Stimulated activated CD4-positive, alpha-beta T cell treated with anti-CD3 and anti-CD28 coated beads, Interleukin-1b, Interleukin-23, amount 100 ng/mL, for 24 hours (primary cell): ENCODE measurements at places on chromosomes 2 and 18.

- no peak for DNase-seq
These were observed 562.6 kb downstream of the SPAG16 start for GRCh38 chr2:213846856-213847255.

DNA sequence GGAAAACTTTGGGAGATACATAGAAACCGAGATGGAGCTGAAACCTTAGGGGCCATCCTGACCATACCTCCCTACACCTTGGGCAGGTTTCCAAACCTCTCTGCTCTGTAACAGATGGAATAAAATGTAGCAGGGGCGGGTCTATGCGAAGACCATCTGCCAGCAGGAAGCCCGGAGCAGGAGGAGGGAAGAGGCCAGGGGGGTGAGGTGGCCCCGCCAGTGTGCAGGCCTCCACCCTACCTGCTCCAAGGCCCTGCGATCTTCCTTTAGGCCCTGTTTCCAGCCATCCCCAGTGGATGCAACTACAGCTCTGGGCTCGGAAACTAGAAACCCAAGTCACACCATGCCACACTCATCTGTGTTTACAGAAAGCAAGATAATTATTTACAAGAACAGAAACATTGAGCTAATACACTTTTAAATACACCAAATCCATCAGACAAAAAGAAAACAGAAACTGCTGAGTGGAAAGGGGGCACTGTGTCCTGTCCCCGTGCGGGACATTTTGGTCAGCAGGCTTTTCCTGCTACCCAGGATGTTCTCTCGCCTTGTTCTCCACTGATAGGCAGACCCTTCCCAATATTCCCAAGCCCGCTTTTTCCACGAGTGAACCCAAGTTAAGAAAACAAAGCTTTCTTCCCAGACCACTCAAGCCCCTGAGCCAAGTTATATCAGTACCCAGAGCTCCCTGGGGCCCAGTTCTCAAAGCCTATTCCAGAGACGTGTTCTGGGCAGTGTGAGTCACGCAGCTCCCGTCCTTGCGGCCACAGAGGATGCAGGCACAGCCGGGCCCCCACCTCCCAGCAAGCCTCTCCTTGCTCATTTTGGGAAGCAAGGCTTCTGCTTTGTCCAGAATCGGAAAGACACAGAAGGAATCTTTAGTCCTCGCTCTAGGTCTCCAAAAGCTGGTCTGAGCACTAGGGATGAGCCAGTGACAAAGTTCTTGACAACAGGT, 17.3 kb downstream of the CIB4 start:
- no peak for DNase-seq

DNA sequence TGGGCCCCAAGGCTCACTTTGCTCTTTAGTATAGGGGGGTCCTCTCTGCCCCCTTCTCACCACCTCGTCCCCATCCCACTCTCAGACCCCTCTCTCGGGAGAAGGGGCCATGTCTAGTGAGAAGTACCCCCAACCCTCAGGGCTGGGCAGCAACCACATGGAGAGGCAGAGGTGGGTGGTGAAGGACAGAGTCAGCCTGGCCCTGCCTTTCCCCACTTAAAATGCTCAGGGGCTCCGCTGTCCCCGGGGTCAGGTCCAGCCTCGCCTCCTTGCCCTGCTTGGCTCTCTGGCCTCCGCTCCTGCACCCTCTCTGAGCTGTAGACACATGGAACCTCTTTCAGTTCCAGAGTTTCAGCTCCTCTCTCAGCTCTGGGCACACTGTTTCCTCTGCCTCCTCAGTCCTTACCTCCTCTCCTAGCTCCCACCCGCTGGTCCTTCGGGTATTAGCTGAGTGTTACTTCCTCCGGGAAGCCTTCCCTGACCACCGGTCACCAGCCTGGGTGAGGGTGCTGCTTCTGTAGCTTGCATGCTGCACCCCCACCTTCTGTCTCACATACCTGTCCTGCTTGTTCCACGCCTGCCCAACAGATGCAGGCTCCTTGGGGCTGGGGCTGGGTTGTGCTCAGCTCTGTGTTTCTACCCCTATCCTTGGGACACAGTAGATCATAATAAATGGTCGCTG, 79.5 kb upstream of the OTOF start:
- DNase-seq: no peak

DNA sequence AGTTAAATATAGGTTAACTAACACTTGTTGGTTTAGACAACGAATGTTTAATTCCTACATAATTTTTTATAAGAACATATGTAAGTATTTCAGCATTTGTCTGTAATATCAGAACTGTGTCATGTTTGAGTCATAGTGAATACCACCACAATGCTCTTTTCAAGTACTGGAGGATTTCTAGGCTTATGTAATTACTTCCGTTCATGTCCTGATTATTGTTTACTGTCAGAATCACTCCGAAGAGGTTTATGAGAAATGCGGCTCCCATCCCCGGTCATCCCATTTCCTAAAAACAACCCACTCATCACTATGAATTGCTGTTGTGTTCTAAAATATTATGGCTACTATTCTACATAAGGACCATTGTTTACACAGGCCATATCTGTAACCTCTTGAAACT, 45.1 kb downstream of the CDH19 start:
- no peak for DNase-seq

DNA sequence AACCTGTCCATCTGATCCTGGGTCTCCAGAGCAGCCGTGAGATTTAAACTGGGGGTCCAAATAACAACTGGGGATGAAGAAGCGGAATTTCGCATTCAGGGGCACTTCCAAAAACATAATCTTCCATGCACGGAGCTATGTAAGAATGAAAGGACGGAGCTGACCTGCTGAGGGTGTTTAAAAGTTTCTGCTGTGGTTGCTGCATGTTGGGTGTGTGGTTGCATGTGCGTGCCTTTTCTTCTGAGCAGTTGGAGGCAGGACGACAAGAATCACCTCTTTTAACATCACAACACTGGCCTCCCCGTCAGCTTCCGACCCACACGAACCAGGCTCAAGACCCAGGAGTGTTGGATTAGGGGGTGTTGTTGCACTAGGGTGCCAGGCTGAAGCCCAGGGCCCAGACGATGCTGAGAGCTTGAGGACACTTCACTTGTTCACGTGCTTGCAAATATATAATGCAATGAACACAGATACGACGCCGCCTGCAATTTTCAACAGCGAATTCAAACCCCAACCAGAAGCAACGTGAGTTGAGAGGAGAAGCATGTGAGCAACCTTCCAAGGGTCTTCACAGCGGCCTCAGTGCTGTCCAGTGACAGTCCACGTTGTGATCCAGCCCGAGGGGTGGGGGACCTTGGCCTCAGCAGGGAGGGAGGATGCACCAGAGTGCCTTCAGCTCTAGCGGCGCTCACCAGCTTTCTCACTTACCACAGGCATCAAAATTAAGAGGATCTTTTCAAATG, 76.0 kb upstream of the SALL3 start:
- DNase-seq: no peak

DNA sequence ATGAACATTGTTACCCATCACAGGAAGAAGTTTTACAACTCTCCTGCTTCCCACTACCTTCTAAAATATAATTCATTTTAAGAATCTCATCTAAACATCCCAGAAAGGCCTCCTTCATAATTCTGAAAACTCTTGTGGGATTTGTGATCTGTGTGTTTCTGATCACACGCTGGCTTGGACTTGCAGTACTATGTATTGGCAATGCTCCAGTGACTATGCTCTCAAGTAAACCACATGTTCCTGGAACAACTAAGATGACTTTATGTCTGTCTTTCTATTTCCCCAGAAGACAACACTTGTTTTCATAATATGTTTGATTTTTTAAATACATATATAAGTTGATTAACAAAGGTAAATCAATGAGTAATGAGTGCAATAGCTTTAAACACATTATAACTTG, 376.6 kb upstream of the NETO1 start:
- no peak for DNase-seq

DNA sequence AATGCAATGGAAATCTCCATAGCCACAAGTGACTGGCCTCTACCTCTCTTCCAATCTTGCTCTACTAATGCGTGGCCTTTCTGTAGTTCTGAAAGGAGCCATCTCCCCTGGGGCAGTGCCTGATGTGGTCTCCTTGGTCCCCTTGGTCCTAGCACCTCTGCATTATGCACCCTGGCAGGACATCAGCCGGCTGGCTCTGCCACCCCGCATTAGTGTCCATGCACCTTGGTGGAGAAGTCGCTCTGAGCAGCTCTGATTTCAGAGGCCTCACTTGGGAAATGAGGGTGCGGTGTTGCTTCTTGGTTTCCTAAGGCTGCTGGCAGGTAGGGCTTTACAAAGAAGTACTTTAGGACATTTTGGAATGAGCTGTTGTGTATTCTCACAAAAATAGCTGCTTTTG, 317.9 kb downstream of the GBX2 start:
- DNase-seq: no peak

DNA sequence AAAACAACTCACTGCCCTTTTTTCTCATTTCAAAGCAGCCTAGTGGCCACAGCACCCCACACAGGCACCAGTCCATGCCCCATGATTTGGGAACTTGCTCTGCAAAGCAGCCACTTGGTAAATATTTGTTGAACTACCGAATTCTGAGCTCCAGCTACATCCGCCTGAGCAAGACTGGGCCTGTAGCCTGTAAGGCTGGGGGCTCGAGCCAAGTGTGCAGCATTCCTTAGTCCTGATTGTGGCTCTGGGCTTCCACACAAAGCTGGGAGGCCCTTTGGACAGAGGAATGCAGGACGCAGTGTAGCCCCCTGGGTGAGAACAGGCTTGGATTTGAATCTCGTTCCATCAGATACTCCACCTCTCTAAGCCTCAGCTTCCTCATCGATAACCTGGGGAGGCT, 88.4 kb downstream of the ACTR2 start:
- no peak for DNase-seq

- no peak for DNase-seq
These were observed 133.6 kb upstream of the XPO1 start for GRCh38 chr2:61671561-61672315.

- no peak for DNase-seq
These were observed 9.1 kb downstream of the MBOAT2 start for GRCh38 chr2:8994386-8994785.

DNA sequence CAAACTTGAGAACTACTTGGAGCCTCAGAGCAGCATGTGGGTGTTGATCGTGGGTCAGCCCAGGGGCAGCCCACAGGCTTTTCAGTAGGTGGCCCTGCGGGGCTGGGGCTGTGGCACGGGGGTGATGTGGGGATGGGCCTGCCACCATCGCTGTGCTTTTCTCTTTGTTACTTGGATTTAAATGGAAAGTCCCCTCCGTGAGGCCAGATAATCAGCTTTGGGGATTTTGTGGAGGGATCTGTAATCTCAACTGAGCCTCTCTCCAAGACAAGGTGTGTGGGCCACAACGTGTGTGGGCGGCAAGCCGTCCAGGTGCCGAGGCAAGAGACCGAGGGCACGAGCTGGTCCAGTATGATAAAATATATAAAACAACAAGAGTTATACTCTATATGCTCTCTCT, 16.7 kb downstream of the COLEC11 start:
- DNase-seq: no peak

- no peak for DNase-seq
These were observed 133.5 kb downstream of the SPTBN1 start for GRCh38 chr2:54589340-54590215.

- no peak for DNase-seq
These were observed 224.3 kb upstream of the SMAD7 start for GRCh38 chr18:49175071-49175470.

DNA sequence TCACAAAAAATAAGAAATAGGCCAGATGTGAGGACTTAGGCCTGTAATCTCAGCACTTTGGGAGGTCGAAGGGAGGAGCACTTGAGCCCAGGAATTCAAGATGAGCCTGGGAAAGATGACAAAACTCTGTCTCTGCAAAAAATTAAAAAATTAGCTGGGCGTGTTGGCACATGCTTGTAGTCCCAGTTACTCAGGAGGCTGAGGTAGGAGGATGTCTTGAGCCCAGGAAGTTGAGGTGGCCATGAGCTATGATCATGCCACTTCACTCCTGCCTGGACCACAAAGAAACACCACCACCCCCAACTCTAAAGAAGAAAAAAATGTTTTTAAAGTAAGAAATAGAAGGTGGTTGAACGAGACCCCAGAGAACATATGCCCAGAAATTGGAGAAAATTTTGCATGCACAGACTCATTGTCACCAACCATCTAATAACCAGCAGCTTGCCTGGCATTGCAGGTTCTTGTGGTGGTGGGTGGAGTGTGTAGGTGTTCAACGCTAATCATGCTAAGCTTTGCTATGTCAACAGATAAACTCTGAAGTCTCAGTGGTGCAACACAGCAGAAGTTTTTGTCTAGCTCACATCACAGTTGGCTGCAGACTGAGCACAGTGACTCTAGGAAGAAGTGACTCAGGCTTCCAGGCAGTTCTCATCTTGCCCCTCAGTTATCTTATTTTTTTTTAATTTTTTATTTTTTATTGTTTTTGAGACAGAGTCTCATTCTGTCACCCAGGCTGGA, 18.6 kb downstream of the ARL4C start:
- DNase-seq: no peak

DNA sequence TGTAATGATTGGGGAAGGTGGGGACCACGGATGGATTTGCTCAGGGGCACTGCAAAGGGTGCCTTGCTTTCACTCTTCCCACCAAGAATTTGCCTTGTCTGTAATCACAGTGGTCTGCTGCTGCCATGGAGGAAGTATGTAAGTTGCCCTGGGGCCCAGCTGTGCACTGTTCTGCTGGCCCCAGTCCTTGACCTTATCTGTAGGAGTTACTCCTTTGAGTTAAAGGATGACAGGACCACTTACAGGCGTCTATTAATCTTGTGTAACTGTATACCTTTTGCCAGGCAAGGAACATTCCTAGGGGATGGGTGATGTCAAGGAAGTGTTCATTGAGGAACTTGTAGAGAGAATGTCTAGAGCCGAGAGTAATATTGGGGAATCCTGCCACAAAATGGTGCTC, 212.8 kb upstream of the LRRTM1 start:
- no peak for DNase-seq

DNA sequence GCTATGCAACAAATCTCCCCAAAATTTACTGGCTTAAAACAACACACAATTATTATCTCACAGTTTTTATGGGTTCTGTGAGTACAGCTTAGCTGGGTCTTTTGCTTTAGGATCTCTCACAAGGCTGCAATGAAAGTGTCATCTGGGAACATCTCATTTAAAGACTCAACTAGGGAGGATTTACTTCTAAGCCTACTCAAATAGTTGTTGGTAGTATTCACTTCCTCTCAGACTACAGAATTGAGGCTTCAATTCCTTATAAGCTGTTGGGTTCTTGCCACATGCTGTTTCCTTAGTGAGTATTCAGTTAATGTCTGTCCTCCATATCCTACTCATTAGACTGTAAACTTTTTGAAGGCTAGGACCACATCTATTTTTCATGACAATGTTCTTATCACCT, 72.3 kb downstream of the MDH1 start:
- DNase-seq: no peak

DNA sequence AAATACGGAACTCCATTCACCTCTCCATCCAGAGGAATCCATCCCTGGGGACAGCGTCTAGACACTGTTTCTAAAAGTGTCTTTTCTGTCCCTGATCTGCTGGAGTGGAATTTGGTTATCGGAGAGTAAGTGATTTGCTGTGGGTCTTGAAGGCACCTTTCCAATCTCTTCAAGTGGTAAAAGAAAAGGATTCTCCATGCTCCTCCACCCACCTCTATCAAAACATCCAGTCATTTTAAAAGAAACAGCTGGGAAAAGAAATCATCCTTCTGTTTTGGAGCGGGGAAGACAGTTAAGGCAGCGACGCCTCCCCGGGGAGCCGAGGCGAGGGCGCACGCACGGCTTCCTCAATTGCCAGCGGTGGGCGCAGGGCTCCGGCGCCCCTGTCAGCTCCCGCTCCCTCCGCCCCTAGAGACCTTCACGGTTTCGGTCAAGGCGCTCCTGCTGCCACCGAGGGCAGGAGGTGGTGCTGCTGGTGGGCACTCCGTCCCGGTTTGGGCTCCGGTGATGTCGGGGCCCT, 547 bp downstream of the SLC35F5 start:
- peak; percentile 29 for DNase-seq

GRCh38 chr2:85130407-85130806, 2.8 kb upstream of the TCF7L1 start:
- DNase-seq: no peak

- DNase-seq: no peak
These were observed 653.7 kb downstream of the DCDC2C start for GRCh38 chr2:4357121-4357520.
